Fibroblast of villous mesenchyme (primary cell): ENCODE measurements at places on chromosomes 7 and 10. TPM values are rescaled to one million over a fixed set of nuclear protein-coding genes. Genes with fewer than 3 reads are reported as not detected.

DNA sequence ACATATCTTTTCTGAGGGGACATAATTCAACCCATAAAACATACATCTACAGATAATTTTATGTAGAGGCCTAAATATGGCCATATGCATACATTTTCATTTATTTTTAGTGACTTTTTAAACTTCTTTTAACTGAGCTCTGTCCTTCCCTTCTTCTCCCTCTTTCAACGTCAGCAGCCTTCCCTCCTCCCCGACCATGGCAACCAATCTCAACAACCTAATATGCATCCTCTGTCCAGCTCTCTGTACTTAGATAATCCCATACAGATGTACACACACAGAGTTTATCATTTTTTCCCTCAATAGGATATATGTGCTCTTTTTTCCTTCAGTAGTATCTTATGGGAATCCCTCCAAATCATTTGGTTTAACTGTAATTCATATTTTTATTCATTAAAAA, 94.3 kb downstream of the CCDC71L start:
- DNase-seq: peak; percentile 37

DNA sequence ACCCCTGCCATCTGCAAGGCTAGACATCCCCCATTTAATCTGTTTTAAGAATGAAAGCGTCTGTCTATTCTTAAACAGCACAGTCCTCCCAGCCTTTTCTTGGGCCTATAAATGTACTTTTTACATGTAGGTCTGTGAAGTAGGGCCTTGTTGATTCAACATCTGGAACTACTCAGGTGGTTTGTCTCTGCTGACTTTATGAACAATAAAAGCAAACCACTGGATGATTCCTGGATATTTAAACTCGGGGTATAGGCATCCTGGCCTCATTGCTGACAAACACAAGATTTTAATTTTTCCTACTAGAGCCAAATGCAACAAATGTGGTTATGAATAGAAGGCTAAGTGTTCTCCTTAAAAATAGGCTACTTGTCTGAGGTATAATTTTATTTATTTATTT, 198.3 kb downstream of the WDR11 start:
- no peak for DNase-seq

ZNF425 gene
- 2.9 and 3.5 TPM in 2 replicates for total RNA-seq

PRR15 gene
- total RNA-seq: 1.3 and 5.2 TPM in 2 replicates

HPSE2 gene
- total RNA-seq: 5.6 and 12.2 TPM in 2 replicates
